ENCODE measurements at places on chromosomes 4 and X.
A peak's percentile ranks its signal among the peaks of the same experiment; 100 is the strongest.

DNA sequence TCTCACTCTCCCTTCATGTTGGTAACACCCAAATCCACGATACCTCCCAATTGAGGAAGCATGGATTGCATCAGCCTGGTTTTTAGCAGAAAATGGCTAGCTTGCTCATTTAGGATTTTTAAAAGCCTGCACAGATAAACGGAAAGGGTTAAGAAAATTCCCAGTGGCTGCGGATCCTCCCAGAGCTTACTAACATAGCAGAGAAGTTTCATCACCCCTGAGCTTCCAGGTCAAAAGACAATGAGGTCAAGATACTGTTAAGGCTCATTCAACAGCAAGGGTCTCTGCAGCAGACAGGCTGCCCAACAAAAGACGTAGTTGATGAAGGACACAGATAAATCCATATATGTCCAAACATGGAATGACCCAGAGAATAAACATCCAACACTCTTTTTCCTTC lies 220.2 kb downstream of the ASMT start:
- no peak for DNase-seq

- no peak for DNase-seq
Measured at GRCh38 chr4:114040319-114041116, 61.1 kb upstream of the ARSJ start.

GRCh38 chr4:21991050-21991449 lies 42.5 kb upstream of the KCNIP4 start:
- DNase-seq: no peak

DNA sequence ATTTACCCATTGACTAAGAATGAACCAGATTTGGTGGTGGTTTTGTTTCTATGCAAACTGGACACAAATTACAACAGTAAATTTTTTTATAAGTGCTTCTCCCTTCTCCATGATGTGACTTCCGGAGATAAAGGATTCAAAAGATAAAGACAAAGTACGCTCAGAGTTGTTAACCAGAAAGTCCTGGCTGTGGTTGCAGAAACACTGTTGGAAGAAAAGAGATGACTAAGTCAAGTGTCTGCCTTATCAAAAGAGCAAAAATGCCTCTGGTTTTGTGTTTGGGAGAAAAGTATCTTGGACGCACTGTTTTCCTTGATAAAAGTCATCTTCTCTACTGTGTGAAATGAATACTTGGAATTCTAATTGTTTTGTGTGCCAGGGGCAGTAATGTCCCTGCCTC lies 213.4 kb downstream of the GC start:
- no peak for DNase-seq

DNA sequence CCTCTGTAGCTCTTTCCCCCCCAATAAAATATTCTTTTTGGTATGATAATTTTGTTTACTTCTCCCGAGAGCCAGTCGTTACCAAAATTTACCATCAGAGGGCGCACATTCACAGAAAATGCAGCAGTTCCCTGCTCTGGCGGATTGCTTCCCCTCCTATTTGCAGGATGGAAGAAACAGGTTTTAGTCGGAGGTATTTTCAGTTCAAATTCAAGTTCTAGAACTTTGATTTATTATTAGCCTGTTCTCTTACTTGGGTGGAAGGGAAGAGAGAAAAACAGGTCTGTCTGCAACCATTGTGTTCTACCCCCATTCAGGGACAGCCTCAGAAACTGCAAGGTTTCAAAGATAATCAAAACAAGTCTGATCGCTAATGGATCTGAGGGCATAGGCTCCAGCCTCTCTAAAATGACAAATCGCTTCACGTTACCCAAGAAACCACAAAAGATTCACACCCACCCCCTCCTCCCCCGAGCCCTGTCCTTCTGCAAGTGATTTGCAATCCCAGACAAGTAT lies 263.8 kb upstream of the RPS6KA3 start:
- peak; percentile 35 for DNase-seq

- DNase-seq: no peak
Measured at GRCh38 chrX:110310896-110311295, 7.0 kb downstream of the AMMECR1 start.

DNA sequence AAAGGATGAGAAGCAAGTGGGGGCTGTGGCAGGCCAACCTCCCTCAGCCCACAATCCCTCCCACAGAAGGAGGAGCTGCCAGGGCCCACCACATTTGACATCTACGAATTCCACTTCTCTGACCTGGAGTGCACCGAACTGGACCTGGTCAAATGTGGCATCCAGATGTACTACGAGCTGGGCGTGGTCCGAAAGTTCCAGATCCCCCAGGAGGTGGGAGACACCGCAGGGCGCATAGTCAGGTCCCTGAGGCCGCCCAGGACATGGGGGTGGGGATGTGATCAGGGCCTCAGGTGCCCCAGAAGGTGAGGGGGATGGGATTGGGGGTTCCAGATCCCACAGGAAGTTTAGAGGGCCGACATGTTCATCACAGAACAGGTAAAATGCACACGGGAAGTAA lies 13.7 kb downstream of the ATP5ME start:
- no peak for DNase-seq

GRCh38 chrX:41721590-41721989 lies 2.4 kb upstream of the GPR82 start:
- no peak for DNase-seq

DNA sequence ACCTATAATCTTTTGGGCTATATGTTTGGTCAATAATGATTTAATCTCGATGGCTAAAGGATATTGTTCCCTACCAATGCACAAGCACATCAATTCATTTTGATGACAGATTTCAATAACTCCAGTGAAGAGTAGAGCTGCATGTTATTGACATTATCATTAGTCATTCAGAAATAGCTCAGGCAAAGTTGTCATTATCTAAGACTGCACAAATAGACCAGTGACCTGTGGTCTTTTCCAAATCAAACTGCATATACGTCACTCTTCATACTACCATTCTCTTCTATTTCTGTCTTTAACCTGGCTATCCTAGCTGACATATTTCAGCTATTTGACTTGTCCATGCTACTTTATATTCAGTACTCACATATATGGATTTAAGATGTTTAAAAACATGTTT lies 1050.8 kb downstream of the C4orf33 start:
- no peak for DNase-seq

DNA sequence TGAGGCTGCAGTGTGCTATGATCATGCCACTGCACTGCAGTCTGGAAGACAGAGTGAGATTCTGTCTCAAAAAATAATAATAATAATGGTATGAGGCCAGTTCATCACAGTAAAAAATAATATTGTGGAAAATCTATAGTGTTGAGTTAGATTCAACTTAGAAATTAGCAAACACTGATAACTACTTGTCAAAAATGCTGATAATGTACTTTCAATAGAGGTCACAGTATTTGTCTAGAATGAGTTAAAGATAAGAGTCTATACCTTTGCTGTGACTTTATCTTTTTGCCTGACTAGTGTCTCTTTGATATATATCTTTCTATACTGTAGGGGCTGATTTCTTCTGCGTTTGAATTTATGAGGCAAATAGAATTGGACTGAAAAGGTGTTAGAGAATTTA lies 430.6 kb downstream of the RPA4 start:
- DNase-seq: no peak

DNA sequence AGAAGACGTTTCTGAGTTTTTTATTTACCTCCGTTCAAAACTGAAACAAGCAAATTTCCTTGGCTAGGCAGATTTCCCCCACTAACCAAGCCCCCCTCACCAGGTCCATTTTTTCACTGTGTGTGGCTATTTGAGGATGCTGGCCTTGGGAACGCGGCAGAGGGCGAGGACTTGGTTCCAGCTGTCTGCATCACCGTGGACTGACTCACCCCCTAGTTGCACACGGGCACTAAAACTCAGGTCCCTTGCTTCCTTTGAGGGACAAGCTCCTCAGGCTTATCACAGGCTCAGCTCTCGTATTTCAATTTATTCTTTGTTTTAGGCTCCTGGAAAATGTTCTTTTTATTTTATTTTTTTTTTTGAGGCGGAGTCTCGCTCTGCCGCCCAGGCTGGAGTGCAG lies 8.4 kb upstream of the MTNR1A start:
- no peak for DNase-seq

- no peak for DNase-seq
Measured at GRCh38 chr4:128670513-128670912, 139.0 kb upstream of the JADE1 start.

- DNase-seq: no peak
Measured at GRCh38 chr4:62271107-62271506, 1071.0 kb downstream of the ADGRL3 start.

DNA sequence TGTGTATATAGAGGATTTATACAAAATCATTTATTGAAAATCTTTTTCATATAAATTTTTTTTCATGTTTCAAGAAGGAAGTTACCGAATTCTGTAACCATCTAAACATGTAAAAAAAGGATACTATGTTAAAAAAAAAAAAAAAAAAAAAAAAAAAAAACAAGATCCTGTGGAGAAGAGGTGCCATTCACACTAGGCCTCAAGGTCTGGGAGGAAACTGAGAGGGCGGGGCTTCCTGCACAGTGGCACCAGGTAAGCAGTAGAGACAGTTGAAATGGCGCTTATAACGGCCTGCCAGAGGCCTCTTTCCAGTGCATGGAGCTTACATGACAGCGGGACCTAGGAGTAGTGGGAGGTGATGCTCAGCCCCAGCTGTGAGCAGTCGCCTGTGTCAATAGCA lies 17.5 kb downstream of the TRAPPC2 start:
- DNase-seq: no peak

DNA sequence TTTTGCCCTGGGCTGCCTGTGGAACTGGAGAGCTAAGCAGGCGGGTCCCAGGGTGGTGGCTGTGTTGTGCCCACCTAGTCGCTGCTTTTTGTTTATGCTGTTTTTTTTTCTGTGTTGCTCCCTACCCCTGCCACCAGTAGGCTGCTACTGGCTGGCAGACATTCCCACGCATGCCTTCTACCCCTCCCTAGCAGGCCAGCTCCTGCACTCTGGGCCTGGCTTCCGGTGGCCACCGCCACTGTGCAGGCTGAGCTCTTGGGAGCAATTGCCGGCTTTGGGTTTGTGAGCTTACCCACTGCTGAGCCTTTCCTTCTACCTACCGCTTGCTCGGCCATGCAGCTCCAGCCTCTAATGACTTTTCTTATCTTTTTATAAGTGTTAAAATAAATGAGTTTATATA lies 57.6 kb downstream of the RBM46 start:
- DNase-seq: no peak

- no peak for DNase-seq
Measured at GRCh38 chr4:184823014-184823413, 2.8 kb downstream of the ACSL1 start.

DNA sequence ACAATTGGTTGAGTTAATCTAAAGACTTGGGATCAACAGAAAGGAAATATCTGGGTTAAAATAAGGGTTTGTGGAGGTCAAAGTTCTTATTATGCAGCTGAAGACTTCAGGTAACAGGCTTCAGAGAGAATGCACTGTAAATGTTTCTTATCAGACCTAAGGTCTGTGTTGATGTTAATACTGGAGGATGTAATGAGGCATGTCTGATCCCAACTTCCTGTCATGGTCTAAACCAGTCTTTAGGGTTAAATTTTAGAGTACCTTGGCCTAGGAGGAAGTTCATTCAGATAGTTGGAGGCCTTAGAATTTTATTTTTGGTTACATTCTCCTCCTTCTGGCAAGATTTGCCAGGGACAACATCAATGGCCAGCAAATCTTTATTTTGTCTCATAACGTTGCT lies 72.1 kb upstream of the GC start:
- no peak for DNase-seq

- no peak for DNase-seq
Measured at GRCh38 chr4:130099105-130099504, 1003.2 kb downstream of the C4orf33 start.

- DNase-seq: no peak
Measured at GRCh38 chr4:164779811-164780216, 25.9 kb downstream of the SMIM31 start.

- no peak for DNase-seq
Measured at GRCh38 chr4:74483226-74483911, 38.4 kb downstream of the AREG start.

- no peak for DNase-seq
Measured at GRCh38 chr4:54152846-54153600, 53.1 kb downstream of the GSX2 start.

DNA sequence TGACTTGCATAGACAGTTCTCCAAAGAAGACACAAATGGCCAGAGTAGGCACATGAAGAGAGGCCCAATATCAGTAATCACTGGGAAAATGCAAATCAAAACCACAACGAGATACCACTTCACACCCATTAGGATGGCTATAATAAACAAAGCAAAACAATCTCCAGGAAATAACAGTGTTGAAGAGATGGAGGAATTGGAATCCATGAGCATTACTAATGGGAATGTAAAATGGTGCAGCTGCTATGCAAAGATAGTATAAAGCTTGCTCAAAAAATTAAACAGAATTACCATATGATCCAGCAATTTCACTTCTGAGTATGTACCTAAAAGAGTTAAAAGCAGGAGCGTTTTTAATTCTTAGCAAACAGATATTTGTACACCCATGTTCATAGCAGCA lies 17.0 kb upstream of the TMEM33 start:
- DNase-seq: no peak

- DNase-seq: no peak
Measured at GRCh38 chrX:110732266-110732665, 63.4 kb downstream of the CHRDL1 start.

Measured in NCI-H774 (cell line).